ENCODE measurements at places on chromosomes 3 and 15.

- no peak for DNase-seq
Measured at GRCh38 chr3:94285872-94286271, 223.0 kb downstream of the NSUN3 start.

DNA sequence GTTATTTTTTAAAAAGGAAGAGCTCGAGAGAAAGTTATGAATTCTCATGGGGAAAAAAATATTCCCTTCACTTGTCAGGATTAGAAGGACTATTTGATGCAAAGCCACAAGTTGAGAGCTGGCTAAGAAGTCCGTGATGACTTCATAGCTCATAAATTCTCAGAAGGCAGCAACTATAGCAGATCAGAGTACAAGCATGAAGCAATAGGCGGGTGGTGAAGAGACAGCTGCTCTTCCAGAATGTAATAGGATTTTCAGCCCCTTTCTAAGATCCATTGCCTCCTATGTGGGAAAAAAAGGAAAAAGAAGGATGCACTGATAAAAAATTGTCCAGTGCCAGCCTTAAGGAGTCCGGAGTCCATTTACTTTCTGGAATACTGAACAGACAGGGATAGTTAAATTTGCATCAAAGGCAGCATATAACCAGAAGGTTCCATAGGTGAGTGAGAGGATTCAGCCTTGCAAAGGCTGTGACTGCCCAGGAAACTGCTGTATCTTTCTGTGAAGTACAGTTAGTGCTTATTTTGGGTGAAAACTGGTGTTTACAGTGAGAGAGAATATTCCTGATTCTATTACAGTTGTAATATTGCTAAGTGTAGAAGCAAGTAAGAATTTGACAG is 929.5 kb upstream of the ALCAM start:
- DNase-seq, result no peak

DNA sequence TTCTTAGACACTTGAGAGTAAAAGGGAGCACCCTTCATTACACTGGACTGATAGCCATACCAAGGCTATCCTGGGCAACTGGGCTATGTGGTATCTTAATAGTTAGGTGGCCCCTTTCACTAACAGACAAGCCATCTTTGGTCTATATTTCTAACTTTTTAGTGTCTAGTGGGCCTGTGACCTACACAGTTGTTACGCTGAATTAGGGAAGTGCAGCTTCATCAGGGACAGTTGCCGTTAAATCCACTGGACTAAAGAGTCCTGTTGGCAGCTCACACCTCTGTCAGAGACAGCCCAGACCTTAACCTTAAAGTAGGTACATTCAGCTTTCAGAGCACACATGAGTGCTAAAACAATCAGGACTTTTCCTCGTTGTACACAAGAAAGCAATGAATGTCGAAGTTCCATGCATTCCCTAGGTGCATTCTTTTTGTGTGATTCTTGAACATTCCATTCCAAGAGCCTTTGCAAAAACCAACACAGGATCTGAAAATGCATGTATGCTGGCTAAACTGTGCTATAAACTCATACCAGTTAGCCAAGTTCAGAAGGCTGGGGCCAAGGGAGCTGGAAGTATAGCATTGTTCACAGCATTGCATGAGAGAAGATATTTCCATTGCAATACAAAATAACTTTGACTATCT is 230.2 kb upstream of the EIF1B start:
- DNase-seq, result no peak

DNA sequence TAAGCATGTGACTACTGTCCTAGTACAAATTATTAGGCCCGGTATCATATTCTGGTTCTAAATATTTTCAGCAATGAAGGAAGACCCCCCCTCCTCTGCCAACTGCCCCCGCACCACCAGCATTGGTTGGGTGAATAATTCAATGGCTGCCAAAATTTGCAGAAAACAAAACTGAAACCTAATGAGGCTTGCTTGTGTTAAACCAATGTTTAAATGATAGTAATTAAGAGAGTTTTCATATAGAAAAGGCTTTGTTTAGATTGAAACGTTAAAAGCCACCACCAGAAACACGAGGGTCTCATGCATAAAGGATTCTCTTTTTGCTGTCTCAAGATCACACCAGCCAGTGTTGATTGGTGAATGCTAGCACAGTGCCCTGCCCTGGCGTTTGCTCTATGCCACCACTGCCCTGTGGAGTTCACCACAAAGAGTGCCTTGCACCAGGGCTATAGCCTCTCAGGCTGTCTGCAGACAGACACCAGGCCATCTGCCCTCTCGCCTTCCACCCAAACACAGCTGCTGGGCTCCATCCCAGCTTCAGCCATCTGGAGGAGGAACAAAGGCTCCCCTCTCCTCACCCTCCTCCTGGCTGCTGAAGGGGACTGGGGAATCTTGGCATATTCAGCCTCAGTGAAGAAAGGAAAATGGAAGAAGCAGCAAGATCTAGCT is 200.3 kb upstream of the PFN2 start:
- DNase-seq, result no peak

DNA sequence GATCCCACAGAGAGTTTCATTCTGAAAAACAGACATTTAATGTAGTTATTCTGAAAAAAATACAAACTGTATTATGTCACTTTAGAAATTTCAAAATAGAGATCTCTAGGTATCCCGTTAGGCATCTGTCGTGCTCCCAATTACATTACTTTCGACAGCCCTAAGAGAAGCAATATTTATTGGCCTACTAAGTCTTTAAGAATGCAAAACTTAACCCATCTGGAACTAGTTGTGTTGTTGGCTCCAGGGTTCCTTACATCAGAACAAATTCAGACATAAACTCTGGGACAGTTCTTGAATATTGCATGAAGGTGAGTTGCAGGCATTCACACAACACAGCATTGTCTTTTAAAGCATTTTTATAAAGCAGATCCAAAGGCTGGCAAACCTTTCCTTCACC is 498.4 kb downstream of the FHIT start:
- no peak for DNase-seq

GRCh38 chr3:24972491-24972890 is 455.6 kb upstream of the RARB start:
- no peak for DNase-seq

- DNase-seq, result peak; percentile 52
Measured at GRCh38 chr3:129315223-129315997, 36.7 kb downstream of the HMCES start.

DNA sequence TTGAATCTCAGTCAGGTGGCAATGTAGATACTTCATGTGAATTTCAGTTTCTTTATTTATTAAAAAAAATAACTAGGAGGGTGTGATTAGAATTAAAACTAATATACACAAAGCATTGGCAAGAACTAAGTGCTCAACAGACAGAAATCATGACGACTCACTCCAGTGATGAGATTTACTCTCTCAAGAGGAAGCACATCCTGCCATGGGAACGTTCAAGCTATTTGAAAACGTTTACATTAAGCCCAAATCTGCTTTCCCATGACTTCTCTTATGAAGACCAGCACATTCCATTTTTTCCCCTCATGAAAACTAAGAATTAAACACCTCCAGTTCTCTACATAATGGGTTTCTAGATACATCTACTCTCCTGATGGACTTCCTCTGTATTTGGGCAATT is 8.5 kb downstream of the WDR53 start:
- DNase-seq, result no peak

DNA sequence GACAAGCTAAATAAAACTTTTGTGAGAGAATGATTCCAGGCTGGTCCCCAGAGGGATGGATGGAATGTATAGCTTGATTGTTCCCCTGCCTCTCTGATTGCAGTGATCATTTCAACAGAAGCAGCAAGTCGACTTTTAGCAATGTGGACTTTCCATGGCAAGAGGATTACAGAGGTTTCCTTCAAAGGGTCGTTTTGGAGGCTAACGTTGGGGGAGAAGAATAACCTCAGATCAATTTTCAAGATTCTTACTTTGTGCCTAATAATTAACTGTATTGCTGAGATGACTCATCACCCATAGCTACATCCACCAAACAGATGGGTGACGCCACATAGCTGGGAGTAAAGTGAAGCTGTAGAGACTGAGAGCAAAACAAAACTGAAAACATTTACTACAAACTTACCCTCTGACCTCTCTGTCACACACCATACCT is 79.9 kb downstream of the GTPBP8 start:
- DNase-seq, result peak; percentile 29

DNA sequence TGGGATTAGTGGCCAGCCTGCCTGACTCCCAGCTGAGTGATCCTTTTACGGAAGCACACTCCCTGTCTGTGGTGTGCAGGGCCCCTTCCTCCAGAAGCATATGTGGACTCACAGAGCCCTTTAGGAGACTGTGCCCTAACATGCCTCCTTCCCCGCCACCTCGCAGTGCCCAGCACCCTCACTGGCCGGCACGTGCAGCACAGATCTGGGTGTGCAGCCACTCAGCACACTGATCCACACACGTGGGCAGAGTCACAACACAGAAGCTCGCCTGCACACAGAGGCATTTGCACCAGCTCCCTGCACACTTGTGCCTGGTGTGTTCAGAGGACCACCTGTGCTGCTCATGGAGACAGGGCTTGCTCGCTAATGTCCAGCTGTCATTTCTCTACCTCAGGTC is 23.6 kb upstream of the CSPG4 start:
- no peak for DNase-seq

GRCh38 chr15:74397239-74398068 is 30.0 kb upstream of the CYP11A1 start:
- DNase-seq, result peak; percentile 90

DNA sequence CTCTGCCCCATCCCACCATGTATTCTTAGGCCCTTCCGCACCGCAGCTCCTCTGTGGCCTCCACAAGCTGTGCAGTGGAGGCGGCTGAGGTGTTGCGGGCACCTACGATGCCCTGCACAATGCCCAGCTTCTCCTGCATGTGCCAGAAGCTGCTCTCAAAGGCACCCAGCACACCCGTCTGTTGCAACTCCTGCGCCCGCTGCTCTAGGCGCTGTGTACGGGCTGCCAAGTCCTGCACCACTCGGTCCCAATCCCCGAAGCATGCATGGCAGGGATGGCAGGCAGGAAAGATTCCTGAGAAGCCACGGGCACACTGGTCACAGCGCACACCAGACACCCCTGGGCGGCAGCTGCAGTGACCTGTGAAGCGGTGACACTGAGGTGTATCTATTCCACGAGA is 3.1 kb upstream of the USP19 start:
- no peak for DNase-seq

- DNase-seq, result no peak
Measured at GRCh38 chr3:42728668-42729364, 26.2 kb upstream of the HHATL start.
